Stimulated activated CD4-positive, alpha-beta T cell treated with anti-CD3 and anti-CD28 coated beads, TNF-alpha, amount 100 ng/mL, for 24 hours (primary cell): ENCODE measurements at places on chromosomes 2 and 18.

DNA sequence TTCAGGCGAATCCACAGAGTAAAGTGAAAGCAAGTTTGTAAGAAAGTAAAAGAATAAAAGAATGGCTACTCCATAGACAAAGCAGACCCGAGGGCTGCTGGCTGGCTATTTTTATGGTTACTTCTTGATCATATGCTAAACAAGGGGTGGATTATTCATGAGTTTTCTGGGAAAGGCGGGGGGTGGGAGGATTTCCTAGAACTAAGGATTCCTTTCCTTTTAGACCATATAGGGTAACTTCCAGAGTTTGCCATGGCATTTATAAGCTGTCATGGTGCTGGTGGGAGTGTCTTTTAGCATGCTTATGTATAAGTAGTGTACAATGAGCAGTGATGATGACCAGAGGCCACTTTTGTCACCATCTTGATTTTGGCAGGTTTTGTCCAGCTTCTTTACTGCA is 59.8 kb downstream of the SLC4A3 start:
- no peak for DNase-seq

GRCh38 chr2:19321946-19322345 is 36.5 kb downstream of the OSR1 start:
- DNase-seq = no peak

DNA sequence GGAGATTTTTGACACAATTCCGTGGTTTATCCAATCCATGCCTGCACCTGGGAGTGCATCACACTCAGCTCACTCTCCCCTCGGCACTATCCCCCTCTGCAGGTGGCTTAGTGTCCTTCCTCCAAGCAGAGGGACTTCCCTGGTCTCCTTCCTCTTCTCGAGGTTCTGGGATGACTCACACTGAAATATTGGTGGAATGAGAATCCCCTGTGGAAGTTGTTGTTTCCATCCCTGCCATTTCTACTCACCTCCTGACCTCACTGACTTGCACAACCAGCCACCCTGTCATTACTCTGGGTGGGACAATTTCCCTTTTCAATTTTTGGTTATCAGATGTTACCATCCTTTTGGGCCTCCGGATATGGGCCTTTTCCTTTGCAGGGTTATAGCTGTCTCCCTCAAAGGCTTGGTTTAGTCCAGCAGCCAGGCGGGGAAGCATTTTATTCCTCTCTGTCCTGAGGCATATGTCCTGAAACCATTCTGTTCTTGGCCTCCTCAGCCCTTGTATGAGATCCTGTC is 59.9 kb downstream of the PTPRM start:
- DNase-seq = no peak

- peak; percentile 53 for DNase-seq
Observed at GRCh38 chr18:59268721-59269562, 4.3 kb downstream of the RAX start.

GRCh38 chr2:233408366-233409285 is 54.3 kb downstream of the DGKD start:
- no peak for DNase-seq

DNA sequence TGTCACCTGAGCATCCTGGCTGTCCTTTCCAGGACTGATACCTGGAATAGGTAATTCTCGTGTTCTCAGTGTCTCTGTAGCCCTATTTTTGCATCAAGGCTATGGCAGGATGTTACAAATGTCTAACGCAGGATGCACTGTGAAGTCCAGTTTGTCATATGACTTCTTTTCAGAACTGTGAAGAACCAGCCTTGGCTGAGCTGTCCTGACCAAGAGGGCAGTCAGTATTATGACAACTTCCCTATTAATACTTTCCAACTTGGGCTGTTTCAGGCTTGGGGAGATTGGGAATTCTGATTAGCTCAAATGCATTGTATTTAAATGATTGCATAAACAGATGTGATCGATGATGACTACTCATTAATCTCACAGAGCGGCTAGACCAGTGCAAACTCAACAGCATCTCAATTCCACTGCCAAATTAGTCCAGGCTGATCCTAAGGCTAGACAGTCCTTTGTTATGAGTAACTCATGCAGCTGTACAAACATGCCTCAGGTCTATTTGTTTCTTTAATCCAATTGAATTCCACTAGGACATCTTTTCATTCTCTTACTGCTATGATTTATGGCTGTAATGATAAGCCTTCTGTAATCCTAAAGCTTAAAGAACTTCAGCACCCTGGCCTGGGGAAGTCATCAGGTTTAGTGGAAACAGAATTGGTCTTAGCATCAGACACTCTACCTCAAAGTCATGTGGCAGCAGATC is 331.6 kb downstream of the KCNS3 start:
- no peak for DNase-seq

DNA sequence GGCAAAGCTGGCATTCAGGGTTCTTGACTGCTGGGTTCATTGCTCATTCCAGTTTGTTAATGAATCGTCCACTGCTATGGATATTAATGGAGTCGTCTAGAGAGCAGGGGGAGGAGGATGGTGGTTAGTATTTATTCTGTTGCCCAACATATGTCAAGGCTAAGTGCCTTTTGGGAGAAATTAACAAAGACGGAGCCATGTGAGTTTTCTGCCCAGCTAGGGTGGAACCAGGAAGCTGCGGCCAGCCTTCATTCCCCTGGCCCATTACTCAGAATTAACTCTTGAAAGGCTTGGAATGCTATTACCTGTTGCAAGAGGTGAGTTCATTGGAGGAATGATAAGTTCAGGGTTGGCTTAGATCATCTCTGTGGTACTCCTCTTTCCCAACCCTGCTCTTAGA is 19.3 kb downstream of the IGFBP2 start:
- DNase-seq = no peak

GRCh38 chr2:20194097-20195015 is 30.6 kb downstream of the SDC1 start:
- no peak for DNase-seq

- DNase-seq = no peak
Observed at GRCh38 chr2:186695081-186695756, 1.4 kb downstream of the FAM171B start.

DNA sequence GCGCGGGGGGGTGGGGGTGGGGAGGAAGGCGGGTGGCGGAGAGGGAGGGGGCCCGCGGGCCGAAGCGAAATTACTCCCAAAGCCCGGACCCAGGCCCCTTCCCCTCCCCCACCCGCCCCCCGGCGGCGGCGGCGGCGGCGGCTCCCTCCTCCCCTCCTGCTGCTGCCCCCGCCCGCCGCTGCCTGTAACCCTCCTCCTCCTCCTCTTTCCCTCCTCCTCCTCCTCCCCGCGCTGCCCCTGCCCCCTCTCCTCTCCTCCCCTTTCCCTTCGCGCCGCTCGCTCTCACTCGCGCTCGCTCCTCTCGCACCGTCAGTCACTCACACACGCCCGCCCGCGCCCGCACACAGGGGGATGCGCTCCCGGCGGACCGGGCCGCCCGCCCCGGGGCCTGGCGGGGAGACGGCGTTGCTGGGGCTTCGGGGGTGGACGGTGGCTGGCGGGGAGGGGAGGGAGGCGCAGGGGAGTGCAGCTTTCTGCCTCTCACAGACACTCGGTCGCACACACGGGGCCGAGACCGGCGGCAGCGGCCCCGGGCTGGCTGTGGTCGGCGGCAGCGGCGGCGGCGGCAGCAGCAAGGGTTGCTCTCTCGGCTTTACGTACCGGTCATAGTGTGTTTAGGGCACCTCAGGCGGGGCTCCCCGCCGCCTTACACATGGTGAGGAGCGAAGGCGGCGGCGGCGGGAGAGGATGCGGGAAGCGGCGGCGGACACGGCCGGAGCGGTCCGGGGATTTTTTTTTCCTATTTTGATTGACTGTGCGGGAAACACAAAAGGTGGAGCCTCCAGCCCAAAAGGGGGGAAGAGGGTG is 405 bp downstream of the SP3 start:
- peak; percentile 76 for DNase-seq

- DNase-seq = no peak
Observed at GRCh38 chr2:8641301-8641965, 40.4 kb upstream of the ID2 start.

GRCh38 chr18:23067236-23067635 is 68.0 kb upstream of the CABLES1 start:
- no peak for DNase-seq

DNA sequence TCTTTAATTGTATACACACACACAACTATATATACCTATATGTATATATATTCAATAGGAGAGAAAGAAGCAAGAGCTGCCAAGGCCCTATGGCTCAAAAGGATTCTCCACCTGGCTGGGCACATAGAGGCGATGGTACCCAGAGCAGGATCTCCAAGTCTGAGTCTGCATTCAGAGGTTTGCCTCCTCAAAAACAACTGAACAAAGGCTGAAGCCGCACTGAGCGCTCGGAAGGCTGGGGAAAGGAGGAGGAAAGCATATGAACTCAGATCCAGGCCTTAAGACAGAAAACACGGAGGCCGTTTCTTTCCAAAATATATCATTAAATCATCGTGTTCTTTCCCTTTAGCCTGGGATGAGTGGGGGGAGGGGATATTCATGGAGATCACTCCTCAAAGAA is 3.6 kb downstream of the HOXD12 start:
- no peak for DNase-seq

GRCh38 chr2:120118018-120118417 is 105.1 kb downstream of the EPB41L5 start:
- DNase-seq = no peak

DNA sequence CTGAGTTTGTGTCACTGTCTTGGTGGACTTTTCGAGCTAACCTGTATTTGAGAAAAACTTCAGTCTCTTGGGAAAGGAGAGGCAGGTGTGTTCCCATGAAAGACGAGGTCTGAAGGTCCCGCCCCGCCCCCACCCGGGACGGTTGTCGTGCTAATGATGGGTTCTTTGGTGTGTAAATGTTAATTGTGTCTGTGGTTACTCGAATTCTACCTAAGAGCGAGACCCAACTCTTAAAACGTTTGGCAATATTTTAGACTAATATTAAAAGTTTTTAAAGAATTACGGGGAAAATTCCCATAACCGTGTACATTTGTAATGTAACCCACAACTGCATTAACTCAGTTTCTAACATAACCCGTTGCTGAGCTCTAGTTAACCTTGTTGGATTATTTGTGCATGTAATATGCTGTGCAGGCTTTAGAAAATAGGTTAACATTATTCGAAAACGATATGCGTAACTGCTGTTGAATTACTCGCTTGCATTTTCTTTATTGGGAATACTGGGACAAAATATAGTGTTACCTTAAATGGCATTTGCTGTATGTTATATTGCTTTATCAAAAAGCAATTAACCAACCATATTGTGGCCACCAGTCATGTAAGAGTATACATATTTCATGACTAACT is 833 bp downstream of the EPB41L5 start:
- no peak for DNase-seq

DNA sequence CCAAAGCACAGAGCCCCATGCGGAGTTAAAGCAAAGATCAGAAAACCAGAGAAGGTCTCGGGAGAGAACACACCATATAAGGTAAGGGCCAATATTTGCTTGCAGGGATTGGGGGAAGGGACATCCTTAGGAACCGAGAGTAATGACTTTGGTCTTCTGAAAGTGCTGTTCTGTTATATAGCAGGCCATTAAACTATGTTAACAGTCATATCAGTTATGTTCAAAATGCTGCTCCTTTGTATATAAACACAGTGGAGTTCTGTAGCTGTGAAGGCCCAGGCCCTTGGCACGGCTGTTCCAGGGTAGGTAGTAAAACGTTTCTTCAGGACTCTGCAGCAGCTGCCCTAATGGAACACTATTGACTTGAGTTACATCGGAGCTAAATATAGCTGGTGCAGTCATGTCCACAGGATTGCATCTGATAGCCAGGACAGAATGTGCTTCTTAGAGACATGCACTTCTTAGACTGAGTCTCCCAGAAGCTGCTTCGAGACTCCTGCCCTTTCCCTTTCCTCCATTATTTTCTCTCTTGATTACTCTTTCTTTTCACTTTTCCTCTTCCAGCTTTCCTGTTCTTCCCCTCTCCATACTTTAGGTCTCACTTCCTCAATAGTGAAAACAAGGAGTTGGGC is 122.4 kb downstream of the SETBP1 start:
- DNase-seq = no peak
